ENCODE measurements at places on chromosomes 11 and 22.

DNA sequence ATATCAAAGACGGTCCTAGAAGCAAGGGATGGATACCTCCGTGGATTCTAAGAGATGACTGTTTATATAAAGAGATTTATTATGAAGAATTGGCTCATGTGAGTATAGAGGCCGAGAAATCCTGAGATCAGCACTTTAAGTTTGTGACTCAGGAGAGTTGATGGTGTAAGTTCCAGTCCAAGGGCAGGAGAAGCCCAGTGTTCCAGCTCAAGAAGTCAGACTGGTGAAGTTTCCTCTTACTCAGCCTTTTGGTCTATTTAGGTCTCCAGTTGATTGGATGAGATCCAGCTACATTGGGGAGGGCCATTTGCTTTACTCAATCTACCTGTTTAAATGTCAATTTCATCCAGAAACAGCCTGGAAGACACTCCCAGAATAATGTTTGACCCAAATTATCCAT, 45.1 kb downstream of the TSPAN18 start:
- no peak for DNase-seq

- no peak for DNase-seq
Measured at GRCh38 chr22:37626556-37627075, 12.9 kb upstream of the SH3BP1 start.

DNA sequence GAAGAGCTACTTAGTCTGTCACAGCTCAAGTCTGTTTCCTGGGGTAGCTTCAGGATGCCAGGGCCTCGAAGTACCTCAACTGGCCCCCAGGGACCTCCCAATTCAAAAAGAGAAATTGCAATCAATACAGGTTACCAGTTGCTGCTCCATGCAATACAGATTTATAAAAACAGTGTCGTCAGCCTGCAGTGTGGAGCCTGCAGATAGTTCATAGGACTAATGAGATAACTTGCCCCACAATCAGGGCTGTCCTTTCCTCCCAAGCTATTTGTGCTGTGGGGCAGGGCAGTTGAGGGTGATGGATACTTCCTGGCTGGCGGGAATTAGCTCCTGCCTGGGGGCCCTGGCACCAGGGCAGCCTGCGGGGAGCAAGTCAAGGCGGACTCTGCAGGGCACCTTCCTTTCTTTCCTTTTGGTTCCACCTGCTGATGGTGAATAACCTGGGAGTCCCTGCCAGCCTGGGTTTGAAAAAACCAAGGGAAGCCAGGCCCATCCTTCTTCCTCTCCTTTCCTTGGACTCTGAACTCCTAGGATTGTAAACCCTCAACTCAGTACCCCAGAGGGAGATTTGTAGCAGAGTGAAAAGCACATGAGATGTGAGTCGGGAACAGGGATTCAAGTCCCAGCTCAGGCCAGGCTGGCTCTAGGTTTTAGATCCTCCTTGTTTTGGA, 216.6 kb downstream of the CEP164 start:
- DNase-seq: no peak

DNA sequence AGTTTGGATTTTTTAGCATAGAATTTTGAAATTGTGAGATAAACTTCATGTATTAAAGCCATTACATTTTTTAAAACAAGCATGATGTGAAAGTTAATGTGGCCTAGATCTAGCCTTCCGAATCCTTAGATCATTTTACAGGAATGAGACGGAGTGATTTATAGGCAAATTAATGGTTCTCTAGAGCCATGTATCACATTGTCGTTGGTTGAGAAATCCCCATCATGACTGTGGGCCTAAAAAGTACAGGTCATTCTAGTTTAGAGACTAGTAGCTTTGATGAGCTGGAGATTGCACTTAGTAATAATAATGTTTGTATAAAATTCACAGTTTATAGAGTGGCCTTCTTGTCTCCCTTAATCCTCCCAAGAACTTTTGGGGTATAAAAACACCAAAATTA, 7.1 kb downstream of the EWSR1 start:
- no peak for DNase-seq

- no peak for DNase-seq
Measured at GRCh38 chr11:44226945-44227344, 83.0 kb downstream of the ALX4 start.

GRCh38 chr11:80595011-80595410, 1154.2 kb upstream of the TENM4 start:
- DNase-seq: no peak

DNA sequence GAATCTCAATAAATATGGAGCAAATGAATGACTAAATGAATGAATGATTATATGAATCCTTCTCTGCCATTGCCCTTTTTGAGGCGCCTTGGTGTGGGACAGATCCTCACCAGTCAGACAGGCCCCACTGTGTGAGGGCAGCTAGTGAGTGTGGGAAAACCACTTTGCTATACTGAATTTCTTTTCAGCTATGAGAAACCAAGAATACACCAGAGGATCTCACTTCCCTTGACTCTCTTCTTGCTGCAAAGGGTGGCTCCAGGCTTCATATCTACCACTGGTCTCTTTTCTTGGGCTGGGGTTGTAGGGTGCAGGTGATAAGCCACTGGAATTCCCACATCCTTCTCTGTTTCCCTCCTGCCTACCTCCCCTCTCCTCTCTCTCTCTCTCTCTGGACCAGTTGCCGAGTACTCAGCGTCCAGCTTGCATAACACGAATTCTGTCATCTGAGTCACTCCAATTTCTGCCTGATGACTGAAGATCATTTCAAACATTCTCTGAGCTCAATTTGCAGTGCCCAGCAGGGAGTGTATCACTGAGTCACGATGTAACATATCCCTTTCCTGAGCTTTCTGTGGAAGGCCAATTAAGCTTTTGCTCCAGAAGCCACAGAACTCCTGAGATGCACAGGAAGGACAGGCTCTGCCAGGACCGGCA, 304.3 kb upstream of the NCAM1 start:
- no peak for DNase-seq

- no peak for DNase-seq
Measured at GRCh38 chr22:40594924-40595323, 41.6 kb downstream of the MRTFA start.

- no peak for DNase-seq
Measured at GRCh38 chr11:116427337-116427902, 345.4 kb downstream of the BUD13 start.

- DNase-seq: peak; percentile 43
Measured at GRCh38 chr11:110919241-110919922, 207.1 kb upstream of the ARHGAP20 start.

GRCh38 chr22:30968015-30968923, at the start of gene MORC2:
TSS of gene MORC2 (minus strand) at chr22:30968774. CDS start at chr22:30967889, 885 bp downstream.
- no peak for DNase-seq

DNA sequence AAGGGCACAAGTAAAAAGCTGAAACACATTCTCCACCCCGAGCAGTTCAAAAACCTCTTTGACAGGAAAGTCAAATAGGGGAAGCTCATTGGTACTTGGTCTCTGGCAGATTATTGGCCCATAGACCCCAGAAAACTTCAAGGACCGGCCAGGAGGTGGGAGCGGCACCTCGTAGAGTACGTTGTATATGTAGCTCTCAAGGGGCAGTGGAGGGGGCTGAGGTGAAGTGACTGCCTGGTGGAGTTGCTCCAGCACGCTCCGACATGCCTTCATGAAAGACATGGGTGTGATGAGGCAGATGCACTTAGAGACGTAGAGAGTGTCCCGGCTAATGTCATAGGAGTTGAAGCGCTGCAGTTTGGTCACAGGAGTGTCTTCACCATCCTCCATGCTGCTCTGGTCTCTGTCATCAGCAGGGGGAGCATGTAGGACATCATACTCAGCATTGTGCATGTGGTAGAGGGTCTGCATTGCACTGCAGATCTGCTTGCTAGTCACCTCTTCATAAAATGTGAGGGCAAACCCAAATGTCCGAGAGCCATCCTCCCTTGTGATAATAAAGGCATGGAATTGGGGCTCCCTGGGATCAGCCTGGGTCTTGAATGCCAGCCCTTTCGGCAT, 61.3 kb downstream of the DENND5A start:
- DNase-seq: no peak

DNA sequence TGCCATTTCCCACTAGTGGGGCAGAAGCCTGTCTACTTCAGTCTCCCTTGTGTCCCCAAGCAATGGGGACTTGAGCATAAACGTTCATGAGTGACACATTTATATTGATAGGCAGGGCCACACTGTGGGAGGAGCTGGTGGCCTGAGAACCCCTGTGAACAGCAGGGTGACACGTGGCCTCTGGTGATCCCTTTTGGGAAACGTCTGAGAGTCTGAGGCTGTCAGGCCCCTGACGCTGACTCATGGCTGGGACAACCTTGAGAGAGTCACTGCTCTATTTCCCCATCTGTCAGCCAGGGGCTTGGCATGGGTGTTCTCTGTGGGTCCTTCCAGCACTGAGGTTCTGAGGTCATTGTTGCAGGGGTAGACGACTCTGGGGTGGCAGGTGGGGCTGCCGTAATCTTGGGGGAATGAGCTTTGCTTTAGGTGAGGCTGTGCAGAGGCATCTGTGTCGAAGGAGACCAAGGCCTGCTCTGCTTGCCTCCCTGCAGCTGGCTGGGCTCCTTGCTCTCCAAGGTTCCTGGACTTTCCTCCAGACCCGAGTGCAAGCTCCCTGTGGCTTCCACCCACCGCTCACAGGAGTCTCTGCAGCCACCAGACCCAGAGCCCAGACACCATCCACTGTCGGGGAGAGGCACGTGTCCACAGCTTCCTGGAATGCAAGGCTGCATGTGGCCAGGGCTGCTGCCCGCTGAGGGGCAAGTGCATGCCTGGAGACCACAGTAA, 54.7 kb downstream of the SMIM38 start:
- DNase-seq: no peak

DNA sequence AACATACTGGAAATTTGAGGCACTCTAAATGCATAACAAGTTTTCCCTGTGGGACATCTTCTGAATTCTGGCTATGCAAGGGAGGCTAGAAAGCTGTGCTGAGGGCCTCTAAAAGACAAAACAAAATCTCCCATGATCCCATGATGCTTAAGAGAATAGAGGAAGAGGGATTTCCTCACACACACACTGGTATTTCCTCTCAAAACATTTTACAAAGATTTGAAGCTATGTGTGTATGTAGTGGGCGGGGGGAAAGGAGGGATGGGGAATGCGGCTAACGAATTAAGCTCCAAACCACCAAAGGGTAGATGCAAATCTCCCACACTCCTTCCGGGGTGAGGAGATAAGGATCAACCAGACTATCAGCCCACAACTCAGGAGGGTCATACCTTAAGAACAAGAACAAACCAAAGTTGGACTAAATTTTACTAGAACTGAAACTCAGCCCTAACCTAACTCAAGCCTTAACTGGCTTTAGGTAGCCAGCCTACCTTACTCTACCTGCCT, 6.0 kb downstream of the OR2AT4 start:
- DNase-seq: no peak

DNA sequence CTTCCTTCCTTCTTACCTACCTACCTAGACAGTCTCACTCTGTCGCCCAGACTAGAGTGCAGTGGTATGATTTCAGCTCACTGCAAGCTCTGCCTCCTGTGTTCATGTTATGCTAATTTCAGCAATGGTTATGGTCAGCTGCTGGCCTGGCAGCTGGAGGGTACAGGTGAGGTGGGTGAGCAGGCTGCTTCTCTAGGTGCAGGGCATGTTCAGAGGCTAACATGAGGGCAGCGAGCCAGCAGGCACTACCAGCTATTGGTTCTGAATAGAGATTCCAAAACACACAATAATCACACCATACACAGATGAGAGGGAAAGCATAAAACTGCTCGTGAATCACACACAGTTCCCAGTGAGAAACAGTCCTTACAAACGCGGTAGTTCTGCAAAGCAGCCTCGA, 48.7 kb upstream of the RFPL3 start:
- no peak for DNase-seq

GRCh38 chr11:363948-364761, 5.1 kb upstream of the B4GALNT4 start:
- no peak for DNase-seq

GRCh38 chr11:92284558-92284957, 59.9 kb downstream of the FAT3 start:
- DNase-seq: no peak

DNA sequence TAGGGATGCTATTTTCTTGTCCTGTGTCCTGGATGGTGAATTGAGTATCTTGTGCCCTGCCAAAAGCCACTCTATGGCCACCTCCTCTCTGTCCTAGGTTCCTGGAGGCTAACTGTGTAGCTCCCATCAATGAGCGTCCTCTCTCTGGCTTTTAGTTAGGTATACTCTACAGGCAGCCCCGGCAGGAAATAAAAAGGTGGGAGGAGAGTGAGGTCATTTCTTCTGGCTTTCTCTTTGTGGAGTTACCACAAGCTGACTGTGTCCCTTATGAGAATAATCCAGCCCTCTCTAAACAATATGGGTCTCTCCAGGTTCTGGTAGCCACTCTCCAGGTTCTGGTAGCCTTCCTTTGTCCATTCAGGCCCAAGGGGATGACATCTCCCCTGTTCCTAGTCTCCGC, 11.7 kb upstream of the ASPHD2 start:
- no peak for DNase-seq

- DNase-seq: no peak
Measured at GRCh38 chr11:83008581-83008923, 63.1 kb downstream of the RAB30 start.

DNA sequence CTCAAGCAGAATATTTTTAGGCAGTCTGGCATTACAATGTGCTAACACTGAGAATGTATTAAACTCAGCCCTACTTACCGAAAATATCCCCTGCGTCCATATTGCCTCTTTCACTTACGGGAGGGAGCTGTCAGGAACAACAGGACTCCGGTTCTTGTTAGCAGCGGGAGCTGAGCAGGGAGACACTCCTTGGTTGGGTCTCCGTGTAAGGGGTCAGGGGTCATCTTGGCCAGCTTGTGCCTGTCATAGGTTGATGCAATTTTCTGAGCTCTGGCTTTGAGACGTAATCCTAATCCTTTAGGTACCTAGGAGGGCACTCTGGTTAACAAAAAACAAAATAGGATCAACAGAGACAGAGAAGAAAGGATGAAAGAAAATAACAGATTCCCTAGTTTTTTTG, 1477.2 kb downstream of the BRD1 start:
- no peak for DNase-seq

DNA sequence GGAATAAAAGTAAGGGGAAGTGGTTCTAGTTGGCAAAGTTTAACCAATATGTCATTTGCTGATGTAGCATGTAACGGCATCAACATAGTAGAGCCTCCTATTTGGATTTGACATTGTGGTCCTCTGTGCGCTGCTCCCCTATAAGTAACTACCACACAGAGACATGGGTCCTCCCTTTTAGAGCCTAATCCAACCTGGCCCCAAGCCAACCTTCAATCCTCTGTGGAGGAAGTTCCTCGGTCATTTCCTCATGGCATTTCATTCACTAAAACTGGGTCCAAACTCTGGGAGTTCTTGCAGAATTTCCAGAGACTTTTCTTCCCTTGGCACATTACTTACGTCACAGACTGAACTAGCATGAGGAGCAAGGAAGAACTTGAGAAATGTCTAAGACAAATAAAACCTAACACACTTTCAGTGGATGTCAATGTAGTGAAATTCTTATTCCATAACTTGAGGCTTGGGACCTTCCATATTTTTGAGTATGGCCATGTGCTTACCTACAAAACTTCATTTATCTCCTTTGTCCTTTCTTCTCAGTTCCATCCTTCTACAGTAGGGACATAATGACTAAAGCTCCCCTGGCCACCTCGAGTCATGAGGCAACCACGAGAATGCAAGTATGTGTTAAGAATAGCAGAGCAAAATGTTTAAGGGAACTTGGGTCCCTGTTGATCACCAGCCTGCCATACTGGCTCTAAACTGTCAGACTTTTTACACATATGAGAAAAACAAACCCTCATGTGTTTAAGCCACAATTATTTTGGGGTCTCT, 34.7 kb downstream of the MMP20 start:
- DNase-seq: no peak

- DNase-seq: no peak
Measured at GRCh38 chr11:68684385-68685356, at the start of gene GAL. TSS of gene GAL (plus strand) at chr11:68684544. CDS start at chr11:68684924, 380 bp downstream.

- DNase-seq: no peak
Measured at GRCh38 chr11:117822074-117823033, 2.2 kb downstream of the FXYD2 start.
